ENCODE measurements at places on chromosomes 11 and 22. TPM values are rescaled to one million over a fixed set of nuclear protein-coding genes. Genes with fewer than 3 reads are reported as not detected.

GRCh38 chr11:118055966-118056365 lies 20.9 kb upstream of the TMPRSS4 start:
- H3K27me3 ChIP-seq, result no peaks in the 10 kb centered on the region
- H3K4me3 ChIP-seq, result no peak overlapping the region
- no peak for DNase-seq
- no peak overlapping the region for H3K27ac ChIP-seq
- H3K36me3 ChIP-seq, result no peaks in the 10 kb centered on the region

GRCh38 chr11:72776844-72777754 lies 16.7 kb downstream of the STARD10 start:
- H3K27me3 ChIP-seq, result no peaks in the 10 kb centered on the region
- peaks cover 97% of the 10 kb centered on the region for H3K4me1 ChIP-seq
- H3K27ac ChIP-seq, result peak overlapping the region; percentile 93

DNA sequence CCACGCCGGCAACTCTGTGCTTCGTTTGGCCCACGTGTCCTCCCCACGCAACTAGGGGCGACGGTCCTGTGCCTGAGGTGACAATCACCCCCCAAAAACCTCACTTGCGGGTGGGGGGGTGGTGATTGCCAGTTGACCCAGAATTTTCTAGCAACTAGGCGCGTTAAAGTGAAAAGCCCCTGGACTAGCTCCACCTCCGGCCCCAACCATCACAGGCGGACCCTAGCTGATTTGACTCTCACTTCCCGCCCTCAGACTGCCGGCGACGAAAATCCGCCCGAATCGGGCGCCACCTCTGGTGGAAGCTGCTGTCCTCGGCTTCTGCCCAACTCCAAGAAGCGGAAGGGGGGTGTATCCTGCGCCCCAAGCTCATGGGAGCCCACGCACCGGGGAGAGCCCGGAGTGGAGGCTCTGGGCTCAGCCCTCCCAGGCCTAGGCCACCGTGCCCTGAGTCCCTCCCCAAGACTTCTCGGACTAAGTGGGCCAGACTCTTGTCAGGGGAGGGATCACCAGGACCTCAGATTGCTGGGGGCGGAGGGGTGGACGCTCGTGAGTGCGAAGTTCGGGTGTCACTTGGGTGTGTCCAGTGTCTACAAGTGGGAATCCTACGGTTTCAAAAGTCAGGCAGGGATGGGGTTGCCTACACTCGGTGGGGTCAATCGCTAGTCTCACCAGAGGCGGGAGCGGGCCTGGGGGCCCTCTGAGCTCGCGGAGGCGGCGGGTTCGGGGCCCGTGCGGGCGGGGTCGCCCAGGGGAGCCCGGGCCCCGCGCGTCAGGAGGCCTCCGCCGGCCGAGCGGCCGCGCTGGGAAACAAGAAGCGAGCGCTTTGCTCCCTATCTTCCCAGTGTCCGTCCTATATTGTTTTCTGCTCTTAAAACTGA lies 12.3 kb downstream of the PAX6 start:
- H3K36me3 ChIP-seq, result no peaks in the 10 kb centered on the region
- no peak overlapping the region for H3K27ac ChIP-seq
- H3K4me1 ChIP-seq, result peaks cover 30% of the 10 kb centered on the region
- H3K27me3 ChIP-seq, result peaks cover 84% of the 10 kb centered on the region

- no peaks in the 10 kb centered on the region for H3K36me3 ChIP-seq
- no peak for DNase-seq
- peak overlapping the region; percentile 12 for H3K27ac ChIP-seq
- H3K4me3 ChIP-seq, result no peak overlapping the region
- H3K27me3 ChIP-seq, result peaks cover 5% of the 10 kb centered on the region
These were observed 90.5 kb downstream of the UBASH3B start for GRCh38 chr11:122746050-122746478.

DNA sequence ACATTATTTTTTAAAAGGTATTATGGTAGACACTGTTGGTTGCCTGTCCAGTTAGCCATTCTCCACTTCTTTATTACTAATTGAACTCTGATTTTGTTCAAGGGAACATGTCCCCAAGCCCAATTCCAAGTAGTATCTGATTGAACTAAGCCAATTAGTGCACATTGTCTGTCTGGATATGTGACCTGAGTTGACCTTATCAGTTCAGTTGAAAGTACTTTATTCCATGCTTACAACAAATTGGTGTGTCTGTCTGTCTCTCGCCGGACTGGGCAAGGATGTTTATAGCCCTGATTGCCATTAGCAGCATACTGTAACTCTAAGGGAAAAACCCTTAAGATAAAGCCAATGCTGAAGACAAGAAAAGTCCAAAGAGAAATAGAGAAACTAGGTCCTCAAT lies 85.6 kb downstream of the INTS4 start:
- DNase-seq, result no peak
- no peak overlapping the region for H3K4me3 ChIP-seq
- peaks cover 16% of the 10 kb centered on the region for H3K36me3 ChIP-seq
- peaks cover 12% of the 10 kb centered on the region for H3K4me1 ChIP-seq
- no peak overlapping the region for H3K27ac ChIP-seq

- no peaks in the 10 kb centered on the region for H3K27me3 ChIP-seq
- no peaks in the 10 kb centered on the region for H3K36me3 ChIP-seq
- no peak overlapping the region for H3K27ac ChIP-seq
- H3K4me3 ChIP-seq, result no peak overlapping the region
- no peak for DNase-seq
These were observed 38.6 kb upstream of the PRR5 start for GRCh38 chr22:44663256-44663999.

DNA sequence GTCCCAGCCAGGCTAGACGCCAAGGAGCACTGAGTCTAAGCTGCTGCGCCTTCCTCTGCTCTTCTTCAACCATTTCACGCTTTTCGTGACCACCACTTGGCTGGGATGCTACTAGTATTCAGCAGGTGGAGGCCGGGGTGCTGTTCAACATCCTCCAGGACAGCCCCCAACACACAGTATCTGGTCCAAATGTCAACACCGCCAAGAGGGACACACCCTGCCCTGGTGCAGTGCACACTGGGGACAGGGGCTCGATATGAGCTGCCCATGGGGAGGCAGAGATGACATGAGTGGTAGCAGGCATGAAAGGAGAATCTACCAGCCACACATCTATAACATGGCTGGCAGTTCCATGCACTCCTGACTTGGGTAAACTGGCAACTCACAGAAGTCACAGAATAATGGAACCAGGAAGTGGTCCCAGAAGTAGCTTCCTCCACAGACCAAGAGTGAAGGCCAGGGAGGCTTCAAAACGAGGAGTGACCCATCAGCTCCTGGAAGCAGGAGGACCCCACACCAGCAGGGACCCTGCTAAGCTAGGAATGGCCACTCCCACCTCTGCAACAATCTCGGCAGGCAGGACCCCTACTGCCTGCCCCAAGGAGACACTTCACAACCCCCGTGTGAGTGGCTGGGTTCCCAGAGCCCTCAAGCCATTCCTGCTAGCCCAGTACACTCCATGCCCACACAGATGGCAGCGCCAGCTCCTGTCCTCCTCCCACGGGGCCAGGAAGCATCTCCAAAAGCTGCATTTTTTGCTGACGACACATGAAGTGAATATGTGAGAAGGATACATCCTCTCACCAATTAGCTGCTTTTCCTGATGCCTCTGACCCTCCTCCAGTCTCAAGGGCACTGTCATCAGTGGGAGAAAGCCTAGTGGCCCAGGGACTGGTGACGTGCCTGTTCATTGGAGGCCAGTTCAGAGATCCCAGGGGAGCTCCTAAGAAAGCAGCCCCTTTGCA lies 78.8 kb downstream of the DGCR2 start:
- no peak overlapping the region for H3K4me3 ChIP-seq
- DNase-seq, result no peak
- no peak overlapping the region for H3K27ac ChIP-seq
- H3K4me1 ChIP-seq, result no peaks in the 10 kb centered on the region

GRCh38 chr11:64338716-64339115 lies 1.3 kb upstream of the CCDC88B start:
- H3K27ac ChIP-seq, result no peak overlapping the region
- peaks cover 13% of the 10 kb centered on the region for H3K4me1 ChIP-seq
- H3K4me3 ChIP-seq, result no peak overlapping the region
- no peaks in the 10 kb centered on the region for H3K27me3 ChIP-seq
- no peaks in the 10 kb centered on the region for H3K36me3 ChIP-seq
- DNase-seq, result no peak

GRCh38 chr11:126152586-126152985 lies 58.9 kb downstream of the RPUSD4 start:
- no peak overlapping the region for H3K4me3 ChIP-seq
- no peaks in the 10 kb centered on the region for H3K27me3 ChIP-seq

DNA sequence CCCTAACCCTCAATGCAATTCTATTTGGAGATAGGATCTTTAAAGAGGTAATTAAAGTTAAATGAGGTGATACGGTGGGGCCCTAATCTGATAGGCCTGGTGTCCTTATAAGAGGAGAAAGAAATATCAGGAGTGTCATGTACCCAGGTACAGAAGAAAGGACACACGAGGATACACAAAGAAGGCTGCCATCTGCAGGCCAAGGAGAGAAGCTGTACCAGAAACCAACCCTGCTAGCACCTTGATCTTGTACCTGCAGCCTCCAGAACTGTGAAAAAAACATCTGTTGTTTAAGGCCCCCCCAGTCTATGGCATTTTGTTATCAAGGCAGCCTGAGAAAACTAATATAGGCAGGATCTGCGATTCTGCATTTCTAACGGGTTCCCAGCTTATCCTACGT lies 44.2 kb downstream of the FBXO7 start:
- no peak overlapping the region for H3K27ac ChIP-seq
- H3K4me1 ChIP-seq, result no peaks in the 10 kb centered on the region
- DNase-seq, result no peak
- no peaks in the 10 kb centered on the region for H3K36me3 ChIP-seq
- no peak overlapping the region for H3K4me3 ChIP-seq

DNA sequence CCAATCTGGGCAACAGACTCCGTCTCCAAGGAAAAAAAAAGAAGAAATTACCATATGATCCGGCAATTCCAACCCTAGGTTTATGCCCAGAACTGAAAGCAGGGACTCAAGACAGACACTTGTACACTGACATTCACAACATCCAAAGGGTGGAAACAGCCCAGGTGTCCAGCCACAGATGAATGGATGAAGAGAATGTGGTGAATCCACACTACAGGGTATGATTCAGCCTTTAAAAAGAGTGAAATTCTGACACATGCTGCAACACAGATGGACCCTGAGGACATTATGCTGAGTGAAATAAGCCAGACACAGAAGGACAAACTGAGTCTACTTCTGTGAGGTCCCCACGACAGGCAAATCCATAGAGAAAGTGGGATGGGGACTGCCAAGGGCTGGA lies 43.9 kb downstream of the SGSM3 start:
- no peak for DNase-seq
- H3K4me1 ChIP-seq, result peaks cover 42% of the 10 kb centered on the region
- H3K27me3 ChIP-seq, result no peaks in the 10 kb centered on the region
- H3K27ac ChIP-seq, result no peak overlapping the region
- no peak overlapping the region for H3K4me3 ChIP-seq

DNA sequence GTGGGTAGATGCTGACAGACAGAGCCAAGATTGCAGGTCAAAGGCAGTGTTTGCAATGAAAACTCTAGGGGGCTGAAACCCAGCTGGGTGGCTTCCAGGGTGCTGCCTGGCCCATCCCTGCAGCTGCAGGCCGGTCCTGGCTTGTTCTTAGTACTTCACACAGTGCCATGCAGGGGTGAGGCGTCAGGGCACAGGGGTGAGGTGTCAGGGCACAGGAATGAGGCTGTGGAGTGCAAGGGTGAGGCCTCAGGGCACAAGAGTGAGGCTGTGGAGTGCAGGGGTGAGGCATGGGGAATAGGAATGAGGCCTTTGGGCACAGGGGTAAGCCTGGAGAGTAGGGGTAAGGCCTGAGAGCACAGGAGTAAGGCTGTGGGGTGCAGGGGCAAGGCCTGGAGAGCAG lies 337.6 kb downstream of the TBC1D22A start:
- H3K27ac ChIP-seq, result no peak overlapping the region
- no peaks in the 10 kb centered on the region for H3K36me3 ChIP-seq
- no peak for DNase-seq
- no peaks in the 10 kb centered on the region for H3K27me3 ChIP-seq
- H3K4me3 ChIP-seq, result no peak overlapping the region

- no peak for DNase-seq
- H3K27me3 ChIP-seq, result no peaks in the 10 kb centered on the region
- no peak overlapping the region for H3K27ac ChIP-seq
- H3K4me1 ChIP-seq, result no peaks in the 10 kb centered on the region
- H3K36me3 ChIP-seq, result no peaks in the 10 kb centered on the region
These were observed 106.3 kb upstream of the TOP3B start for GRCh38 chr22:22088658-22089458.

GRCh38 chr11:899724-900123 lies 10.9 kb downstream of the CHID1 start:
- H3K27me3 ChIP-seq, result no peaks in the 10 kb centered on the region
- DNase-seq, result no peak
- peaks cover 6% of the 10 kb centered on the region for H3K4me1 ChIP-seq
- H3K27ac ChIP-seq, result no peak overlapping the region
- H3K4me3 ChIP-seq, result no peak overlapping the region
- H3K36me3 ChIP-seq, result peaks cover 72% of the 10 kb centered on the region

DNA sequence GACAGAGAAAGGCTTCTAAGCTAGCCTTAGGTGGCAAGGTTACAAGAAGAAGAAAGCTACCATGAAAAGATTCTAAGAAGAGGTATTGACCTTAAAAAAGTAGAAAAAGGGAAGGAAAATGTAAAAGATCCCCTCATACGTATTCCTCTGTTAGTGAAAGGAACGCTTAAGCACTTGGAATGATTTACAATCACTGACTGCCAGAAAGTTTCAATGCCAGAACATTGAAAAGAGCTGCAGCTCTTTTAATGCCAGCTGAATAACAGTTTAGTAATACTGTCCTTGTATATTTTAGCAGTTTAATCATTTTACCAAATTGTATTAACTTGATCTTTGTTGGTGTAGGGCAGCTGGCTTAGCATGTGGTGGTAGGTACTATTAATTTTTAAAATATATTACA lies 650.7 kb downstream of the FAM181B start:
- H3K27ac ChIP-seq, result no peak overlapping the region
- H3K27me3 ChIP-seq, result no peaks in the 10 kb centered on the region
- H3K36me3 ChIP-seq, result no peaks in the 10 kb centered on the region
- H3K4me3 ChIP-seq, result no peak overlapping the region

GRCh38 chr11:127804747-127805400 lies 782.5 kb downstream of the ETS1 start:
- H3K36me3 ChIP-seq, result no peaks in the 10 kb centered on the region
- no peaks in the 10 kb centered on the region for H3K27me3 ChIP-seq
- H3K4me3 ChIP-seq, result no peak overlapping the region

HEPACAM gene
- not detected for total RNA-seq

TYR gene
- not detected for total RNA-seq

HORMAD2 gene
- not detected for total RNA-seq

ARHGAP8 gene
- total RNA-seq, result 10.3 TPM

DDX25 gene
- total RNA-seq, result under 0.01 TPM

CATSPER1 gene
- total RNA-seq, result not detected

CDPF1 gene
- not detected for total RNA-seq
